ENCODE measurements at places on chromosomes 16 and 17. TPM values are rescaled to one million over a fixed set of nuclear protein-coding genes. Genes with fewer than 3 reads are reported as not detected.

GRCh38 chr17:75406222-75406615 is 741 bp upstream of the GRB2 start:
- peaks cover 27% of the 10 kb centered on the region for H3K4me1 ChIP-seq
- peak overlapping the region; percentile 97 for H3K27ac ChIP-seq
- no peaks in the 10 kb centered on the region for H3K27me3 ChIP-seq
- no peak for DNase-seq
- H3K4me3 ChIP-seq = peak overlapping the region; percentile 69

- no peaks in the 10 kb centered on the region for H3K36me3 ChIP-seq
- no peak for DNase-seq
- peaks cover 4% of the 10 kb centered on the region for H3K4me1 ChIP-seq
- no peaks in the 10 kb centered on the region for H3K27me3 ChIP-seq
- H3K27ac ChIP-seq = no peak overlapping the region
These were observed 197.5 kb downstream of the HS3ST3A1 start for GRCh38 chr17:13403982-13404946.

- no peak for DNase-seq
- no peaks in the 10 kb centered on the region for H3K36me3 ChIP-seq
- H3K4me1 ChIP-seq = no peaks in the 10 kb centered on the region
- H3K4me3 ChIP-seq = no peak overlapping the region
- H3K27me3 ChIP-seq = no peaks in the 10 kb centered on the region
These were observed 13.2 kb downstream of the TRPV3 start for GRCh38 chr17:3544365-3544764.

GRCh38 chr17:32567511-32567910 is 80.7 kb downstream of the CDK5R1 start:
- H3K4me1 ChIP-seq = no peaks in the 10 kb centered on the region
- no peak overlapping the region for H3K27ac ChIP-seq
- no peak overlapping the region for H3K4me3 ChIP-seq
- no peaks in the 10 kb centered on the region for H3K36me3 ChIP-seq
- H3K27me3 ChIP-seq = no peaks in the 10 kb centered on the region

GRCh38 chr17:13843862-13844635 is 225.3 kb upstream of the COX10 start:
- no peaks in the 10 kb centered on the region for H3K36me3 ChIP-seq
- no peaks in the 10 kb centered on the region for H3K4me1 ChIP-seq
- H3K27ac ChIP-seq = no peak overlapping the region
- H3K27me3 ChIP-seq = no peaks in the 10 kb centered on the region

DNA sequence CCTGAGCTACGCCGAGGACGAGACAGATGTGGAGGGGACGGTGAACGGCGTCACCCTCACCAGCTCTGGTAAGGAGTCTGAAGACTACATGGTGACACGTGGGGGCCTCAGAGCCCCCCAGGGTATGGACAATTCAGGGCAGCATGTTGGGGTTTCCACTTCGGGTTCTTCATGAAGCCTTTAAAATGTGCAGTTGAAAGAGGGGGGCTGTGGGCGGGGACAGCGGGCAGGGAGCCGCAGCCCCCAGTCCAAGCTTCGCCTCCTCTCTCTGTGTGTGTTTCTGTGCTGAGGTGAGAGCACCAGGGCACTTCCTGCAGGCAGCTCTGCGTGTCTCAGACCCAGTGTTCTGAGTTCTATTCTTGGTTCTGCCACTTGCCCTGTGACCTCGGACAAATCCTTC is 24.0 kb downstream of the NMRAL1 start:
- no peak overlapping the region for H3K4me3 ChIP-seq
- H3K4me1 ChIP-seq = no peaks in the 10 kb centered on the region
- H3K27ac ChIP-seq = no peak overlapping the region
- peaks cover 95% of the 10 kb centered on the region for H3K36me3 ChIP-seq
- H3K27me3 ChIP-seq = no peaks in the 10 kb centered on the region
- no peak for DNase-seq

DNA sequence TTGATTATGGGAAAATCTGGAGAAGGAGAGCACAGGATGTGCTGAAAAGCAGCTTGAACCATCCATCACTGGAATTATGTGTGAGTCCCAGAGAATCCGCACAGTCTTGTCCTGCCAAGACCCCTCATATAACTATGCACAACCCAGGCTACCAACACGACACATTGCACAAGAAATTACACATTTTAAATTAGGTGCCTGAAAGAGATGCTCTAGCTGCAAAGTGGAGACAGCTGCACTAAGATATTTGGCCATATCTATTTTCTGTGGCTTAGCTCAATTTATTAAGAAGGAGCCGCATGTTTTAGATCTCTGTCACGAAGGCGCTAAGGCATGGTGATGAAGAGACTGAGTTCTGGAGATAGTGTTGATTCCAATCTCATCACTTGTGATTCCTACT is 1308.4 kb downstream of the CDH8 start:
- no peak for DNase-seq
- H3K36me3 ChIP-seq = no peaks in the 10 kb centered on the region
- no peaks in the 10 kb centered on the region for H3K4me1 ChIP-seq
- H3K4me3 ChIP-seq = no peak overlapping the region

DNA sequence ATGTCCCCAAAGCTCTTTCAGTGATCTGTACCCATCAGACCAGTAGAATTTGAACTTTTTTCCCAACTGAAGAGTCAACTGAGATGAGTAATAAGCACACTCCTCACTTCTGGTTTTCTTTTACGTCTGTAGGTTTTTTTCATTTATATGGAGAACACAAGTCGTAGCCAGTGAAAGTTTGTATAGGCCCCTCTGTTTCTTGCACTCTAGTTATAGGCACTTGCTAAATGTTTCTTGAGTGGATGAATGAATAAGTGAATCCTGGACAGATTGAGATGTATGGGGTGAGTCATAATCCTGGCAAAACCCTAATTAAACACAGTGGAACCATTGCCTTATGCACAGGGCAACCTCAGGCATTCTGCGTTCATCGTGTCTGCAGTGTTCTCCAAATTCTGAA is 193.7 kb upstream of the TBX2 start:
- H3K27ac ChIP-seq = no peak overlapping the region
- no peak overlapping the region for H3K4me3 ChIP-seq
- no peak for DNase-seq
- no peaks in the 10 kb centered on the region for H3K27me3 ChIP-seq
- no peaks in the 10 kb centered on the region for H3K36me3 ChIP-seq

GRCh38 chr16:65120831-65121721 is 787 bp downstream of the CDH11 start:
- peak overlapping the region; percentile 52 for H3K27ac ChIP-seq
- H3K4me1 ChIP-seq = peaks cover 11% of the 10 kb centered on the region
- peak; percentile 18 for DNase-seq
- peak overlapping the region; percentile 61 for H3K4me3 ChIP-seq
- no peaks in the 10 kb centered on the region for H3K36me3 ChIP-seq

GRCh38 chr16:84508502-84508901 is 4.0 kb upstream of the MEAK7 start:
- no peak overlapping the region for H3K4me3 ChIP-seq
- DNase-seq = peak; percentile 3
- H3K27ac ChIP-seq = no peak overlapping the region
- peaks cover 30% of the 10 kb centered on the region for H3K4me1 ChIP-seq

DNA sequence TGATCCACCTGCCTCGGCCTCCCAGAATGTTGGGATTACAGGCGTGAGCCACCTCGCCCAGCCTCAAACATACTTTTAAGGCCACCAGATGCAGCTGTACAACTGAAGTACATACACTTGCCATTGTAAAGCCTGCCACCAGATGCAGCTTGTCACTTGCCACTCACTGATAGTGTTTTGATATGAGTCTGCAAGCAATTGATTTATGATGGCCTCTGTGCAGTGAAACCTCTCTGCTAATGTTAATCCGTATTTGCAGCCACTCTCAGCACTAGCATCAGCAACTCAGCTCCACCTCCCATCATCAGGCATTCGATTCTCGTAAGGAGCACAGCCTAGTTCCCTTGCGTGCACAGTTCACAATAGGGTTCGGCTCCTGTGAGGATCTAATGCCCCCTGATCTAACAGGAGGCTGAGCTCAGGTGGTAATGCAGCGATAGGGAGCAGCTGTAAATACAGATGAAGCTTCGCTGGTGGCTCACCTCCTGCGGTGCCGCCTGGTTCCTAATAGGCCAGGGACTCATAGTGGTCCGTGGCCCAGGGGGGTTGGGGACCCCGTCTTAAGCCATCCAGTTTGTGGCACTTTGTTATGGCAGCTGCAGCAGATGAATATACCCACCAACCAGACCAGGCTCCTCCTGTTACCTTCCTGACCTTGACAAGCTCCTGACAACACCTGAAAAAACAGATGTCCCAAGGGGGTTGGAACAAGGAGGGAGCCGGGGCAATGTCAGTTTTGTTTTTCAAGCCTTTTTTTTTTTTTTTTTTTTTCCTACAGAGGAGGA is 1.3 kb upstream of the HERPUD1 start:
- H3K4me1 ChIP-seq = peaks cover 14% of the 10 kb centered on the region
- peak overlapping the region; percentile 100 for H3K27ac ChIP-seq
- H3K4me3 ChIP-seq = no peak overlapping the region

DNA sequence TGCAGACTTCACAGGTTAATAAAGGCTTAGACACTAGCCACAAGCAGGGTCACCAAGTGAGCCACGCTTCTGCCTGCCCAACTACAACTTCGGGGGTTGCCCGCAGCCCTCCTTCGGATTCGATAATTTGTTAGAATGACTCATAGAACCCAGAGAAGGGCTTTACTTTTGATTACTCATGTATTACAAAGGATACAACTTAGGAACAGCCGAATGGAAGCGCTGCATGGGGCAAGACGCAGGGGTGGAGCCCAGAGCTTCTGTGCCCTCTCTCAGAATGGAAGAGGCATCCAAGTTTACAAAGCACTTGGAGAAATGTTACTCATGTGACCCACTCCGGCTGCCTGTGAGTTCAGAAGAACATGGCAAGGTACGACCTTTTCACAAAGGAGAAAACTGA is 7.5 kb upstream of the CDH5 start:
- H3K36me3 ChIP-seq = no peaks in the 10 kb centered on the region
- no peak overlapping the region for H3K4me3 ChIP-seq
- H3K4me1 ChIP-seq = peaks cover 39% of the 10 kb centered on the region
- H3K27ac ChIP-seq = peak overlapping the region; percentile 63
- no peaks in the 10 kb centered on the region for H3K27me3 ChIP-seq
- DNase-seq = no peak

- H3K27ac ChIP-seq = no peak overlapping the region
- no peaks in the 10 kb centered on the region for H3K27me3 ChIP-seq
- no peaks in the 10 kb centered on the region for H3K36me3 ChIP-seq
- H3K4me1 ChIP-seq = peaks cover 3% of the 10 kb centered on the region
- DNase-seq = peak; percentile 65
These were observed 33.4 kb downstream of the SOX8 start for GRCh38 chr16:1014771-1015495.

DNA sequence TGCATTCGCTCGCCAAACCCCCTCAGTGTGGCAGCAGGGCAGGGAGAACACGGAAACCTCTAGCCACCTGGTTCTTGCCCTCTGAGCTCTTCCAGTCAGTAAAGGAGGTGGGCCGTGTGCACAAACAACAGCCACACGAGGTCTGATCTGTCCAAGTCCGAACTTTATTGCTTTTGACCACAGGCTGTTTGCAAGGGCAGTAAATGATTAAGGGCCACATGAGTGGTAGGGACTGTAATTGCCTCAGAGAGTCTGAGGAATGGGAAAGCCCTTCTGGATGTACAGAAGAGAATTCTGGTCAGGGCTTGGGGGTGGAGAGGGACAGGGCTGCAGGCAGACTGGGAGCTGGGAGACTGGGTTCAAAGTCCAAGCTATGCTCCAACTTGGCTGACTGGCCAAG is 75.7 kb upstream of the LHX1 start:
- no peak for DNase-seq
- peaks cover 4% of the 10 kb centered on the region for H3K27me3 ChIP-seq
- H3K36me3 ChIP-seq = no peaks in the 10 kb centered on the region
- no peaks in the 10 kb centered on the region for H3K4me1 ChIP-seq
- H3K4me3 ChIP-seq = no peak overlapping the region

GRCh38 chr17:70523426-70523825 is 354.1 kb downstream of the KCNJ2 start:
- no peaks in the 10 kb centered on the region for H3K27me3 ChIP-seq
- no peak overlapping the region for H3K27ac ChIP-seq
- peaks cover 23% of the 10 kb centered on the region for H3K4me1 ChIP-seq
- no peaks in the 10 kb centered on the region for H3K36me3 ChIP-seq
- DNase-seq = no peak
- no peak overlapping the region for H3K4me3 ChIP-seq

- H3K36me3 ChIP-seq = no peaks in the 10 kb centered on the region
- no peak overlapping the region for H3K27ac ChIP-seq
- H3K4me3 ChIP-seq = no peak overlapping the region
- no peaks in the 10 kb centered on the region for H3K27me3 ChIP-seq
These were observed 79.6 kb downstream of the BRIP1 start for GRCh38 chr17:61783556-61784304.

GRCh38 chr17:48003417-48004151 is 32.7 kb downstream of the CDK5RAP3 start:
- H3K27me3 ChIP-seq = no peaks in the 10 kb centered on the region
- no peaks in the 10 kb centered on the region for H3K36me3 ChIP-seq
- peak overlapping the region; percentile 48 for H3K27ac ChIP-seq
- DNase-seq = no peak

GRCh38 chr16:49455991-49456745 is 82.6 kb downstream of the C16orf78 start:
- no peak overlapping the region for H3K4me3 ChIP-seq
- no peak overlapping the region for H3K27ac ChIP-seq
- peaks cover 19% of the 10 kb centered on the region for H3K4me1 ChIP-seq
- DNase-seq = no peak

DNA sequence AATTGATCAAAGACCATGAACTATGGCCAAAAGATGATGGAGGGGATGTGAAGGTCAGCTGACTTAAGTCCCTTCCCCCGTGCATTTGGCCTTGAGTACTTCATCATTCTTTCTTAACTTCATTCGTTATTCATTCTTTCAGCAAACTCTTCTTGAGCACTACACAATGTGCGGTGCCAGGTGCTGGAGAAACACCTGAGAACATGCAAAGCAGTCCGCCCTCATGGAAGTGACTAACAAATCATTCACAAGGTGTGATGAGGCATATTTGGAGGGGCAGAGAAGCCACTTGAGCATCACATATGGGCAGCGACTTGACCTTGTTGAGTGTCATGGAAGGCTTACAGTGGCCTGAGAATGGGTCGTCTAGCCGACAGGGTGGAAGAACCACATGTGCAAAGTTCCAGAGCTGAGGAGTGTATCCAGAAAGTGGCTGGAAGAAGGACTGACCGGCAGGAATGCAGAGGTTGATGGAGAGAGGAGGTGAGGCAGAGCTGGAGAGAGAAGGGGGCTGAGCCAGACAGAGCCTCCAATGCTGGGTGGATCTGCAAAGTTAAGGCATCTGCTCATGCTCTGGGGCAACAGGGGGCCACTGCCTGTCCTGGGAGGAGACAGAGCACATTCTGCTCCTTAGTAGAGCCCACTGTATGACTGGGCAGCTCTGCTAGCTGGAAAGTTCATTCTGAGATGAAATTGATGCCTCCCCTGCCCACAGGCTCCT is 25.1 kb upstream of the EIF1 start:
- no peaks in the 10 kb centered on the region for H3K36me3 ChIP-seq
- no peaks in the 10 kb centered on the region for H3K27me3 ChIP-seq

GRCh38 chr17:30117675-30118081 is 1.1 kb downstream of the NSRP1 start:
- peak overlapping the region; percentile 67 for H3K4me3 ChIP-seq
- peaks cover 9% of the 10 kb centered on the region for H3K4me1 ChIP-seq
- peaks cover 33% of the 10 kb centered on the region for H3K36me3 ChIP-seq

The FBXW10 gene
- 0.12 TPM for total RNA-seq

The PNMT gene
- total RNA-seq = 6.1 TPM

The PIK3R6 gene
- total RNA-seq = 1.0 TPM

The TNFRSF17 gene
- not detected for total RNA-seq

The CD300E gene
- 8.6 TPM for total RNA-seq

The MT4 gene
- total RNA-seq = not detected

The CES1 gene
- 30.9 TPM for total RNA-seq

The ARL16 gene
- total RNA-seq = 15.9 TPM

The PRCD gene
- 1.1 TPM for total RNA-seq

The CD300LB gene
- 2.3 TPM for total RNA-seq

The HS3ST3A1 gene
- total RNA-seq = 5.0 TPM

The NME3 gene
- 30.3 TPM for total RNA-seq

The ZNF668 gene
- total RNA-seq = 5.8 TPM
